Breast epithelium (tissue), 4 donors: ENCODE measurements at places on chromosomes 1 and 21. TPM values are rescaled to one million over a fixed set of nuclear protein-coding genes. Genes with fewer than 3 reads are reported as not detected.

PCP4 gene
- 2.3 TPM for total RNA-seq

SIK1 gene
- total RNA-seq: 18.0 TPM

NFIA gene
- 54.9 TPM for total RNA-seq

TMPRSS2 gene
- total RNA-seq: 32.1 TPM

CHD1L gene
- total RNA-seq: 16.2 TPM

CD48 gene
- total RNA-seq: 8.8 TPM

GJA8 gene
- total RNA-seq: not detected

LMX1A gene
- total RNA-seq: 1.3 TPM

PPM1J gene
- total RNA-seq: 5.3 TPM

TSSK3 gene
- total RNA-seq: 3.9 TPM

TMEM200B gene
- 21.0 TPM for total RNA-seq

LCE2D gene
- total RNA-seq: not detected

TRAF5 gene
- total RNA-seq: 10.9 TPM

ALX3 gene
- 0.80 TPM for total RNA-seq

S100A5 gene
- not detected for total RNA-seq

ESRRG gene
- 9.1 TPM for total RNA-seq

FNDC5 gene
- 0.96 TPM for total RNA-seq

SYDE2 gene
- total RNA-seq: 15.4 TPM

XCL1 gene
- not detected for total RNA-seq

HSD3B1 gene
- total RNA-seq: not detected

GRCh38 chr1:167776151-167776550 is 54.4 kb downstream of the MPZL1 start:
- DNase-seq: no peak

GRCh38 chr1:156659661-156659987 is 17.6 kb downstream of the NES start:
- DNase-seq: no peak

- DNase-seq: no peak
Observed at GRCh38 chr1:152084853-152085252, 4.0 kb downstream of the TCHHL1 start.

DNA sequence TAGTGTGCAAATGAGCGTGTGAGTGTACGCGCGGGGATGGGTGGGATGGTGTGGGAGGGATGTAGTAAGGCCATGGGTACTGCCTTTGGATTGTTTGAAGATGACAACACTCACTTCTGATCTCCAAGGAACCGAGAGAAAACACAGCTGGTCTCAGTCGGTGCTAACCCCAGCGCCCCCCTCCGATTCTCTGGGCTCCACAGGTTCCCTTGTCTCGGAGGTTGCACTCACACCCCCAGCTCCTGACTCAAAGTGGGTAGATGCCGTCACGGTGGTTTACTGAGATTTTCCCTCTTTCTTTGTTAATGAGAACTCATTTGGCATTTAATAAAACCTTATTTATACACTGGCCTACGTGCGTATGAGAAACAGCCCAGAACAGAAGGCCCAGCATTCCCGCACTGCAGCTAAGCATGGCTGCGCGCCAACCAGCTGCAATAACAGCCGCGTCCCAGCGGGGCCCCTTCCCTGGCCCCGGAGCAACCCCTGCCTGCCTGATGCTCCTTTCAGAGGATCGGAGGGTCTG is 25.8 kb downstream of the ABCA4 start:
- DNase-seq: peak; percentile 34

GRCh38 chr1:9653210-9653490 is 1.6 kb downstream of the PIK3CD start:
- DNase-seq: no peak

DNA sequence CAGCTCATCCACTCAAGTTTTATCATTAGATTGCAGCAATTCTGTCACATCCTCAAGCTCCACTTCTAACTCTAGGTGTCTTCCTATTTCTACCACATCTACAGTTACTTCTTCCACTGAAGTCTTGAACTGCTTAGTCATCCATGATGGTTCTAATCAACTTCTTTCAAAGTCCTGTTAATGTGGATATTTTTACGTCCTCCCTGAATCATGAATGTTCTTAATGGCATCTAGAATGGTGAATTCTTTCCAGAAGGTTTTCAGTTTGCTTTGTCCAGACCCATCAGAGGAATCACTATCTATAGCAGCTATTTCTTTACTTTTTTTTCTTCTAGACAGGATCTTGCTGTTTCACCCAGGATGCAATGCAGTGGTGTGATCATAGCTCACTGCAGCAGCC is 78.0 kb upstream of the RNPC3 start:
- DNase-seq: no peak

DNA sequence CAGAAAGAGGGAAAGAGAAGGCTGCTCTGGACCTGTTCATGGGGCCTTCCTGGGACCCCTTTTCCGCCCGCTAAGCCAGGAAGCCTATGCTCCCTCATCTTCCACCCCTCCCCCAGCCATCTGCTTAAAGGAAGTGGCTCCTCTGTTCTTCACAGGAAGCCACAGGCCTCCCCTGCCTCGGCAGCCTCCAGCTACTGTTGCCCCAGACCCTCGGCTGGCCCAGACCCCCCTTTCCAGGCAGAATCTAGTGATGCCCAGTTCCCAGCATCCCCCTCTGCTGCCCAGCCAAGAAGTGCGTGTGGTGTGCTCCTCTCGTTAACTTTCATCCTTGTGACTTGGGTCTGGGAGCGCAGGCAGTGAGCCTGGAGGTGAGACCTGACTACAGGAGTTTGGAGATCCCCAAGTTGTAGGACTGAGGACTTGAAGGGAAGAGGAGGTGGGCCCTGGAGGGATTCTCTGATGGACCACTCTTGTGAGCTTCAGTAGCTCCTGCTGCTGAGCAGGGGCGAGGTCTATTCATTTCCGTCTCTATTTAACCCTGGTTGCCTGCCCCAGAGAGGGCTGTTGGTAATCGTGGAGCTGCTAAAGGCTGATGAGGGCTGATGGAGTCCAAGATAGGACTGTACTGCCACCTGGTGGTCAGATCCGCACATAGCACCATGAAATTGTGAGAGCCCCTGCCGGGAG is 9.1 kb downstream of the IFI6 start:
- DNase-seq: peak; percentile 77

DNA sequence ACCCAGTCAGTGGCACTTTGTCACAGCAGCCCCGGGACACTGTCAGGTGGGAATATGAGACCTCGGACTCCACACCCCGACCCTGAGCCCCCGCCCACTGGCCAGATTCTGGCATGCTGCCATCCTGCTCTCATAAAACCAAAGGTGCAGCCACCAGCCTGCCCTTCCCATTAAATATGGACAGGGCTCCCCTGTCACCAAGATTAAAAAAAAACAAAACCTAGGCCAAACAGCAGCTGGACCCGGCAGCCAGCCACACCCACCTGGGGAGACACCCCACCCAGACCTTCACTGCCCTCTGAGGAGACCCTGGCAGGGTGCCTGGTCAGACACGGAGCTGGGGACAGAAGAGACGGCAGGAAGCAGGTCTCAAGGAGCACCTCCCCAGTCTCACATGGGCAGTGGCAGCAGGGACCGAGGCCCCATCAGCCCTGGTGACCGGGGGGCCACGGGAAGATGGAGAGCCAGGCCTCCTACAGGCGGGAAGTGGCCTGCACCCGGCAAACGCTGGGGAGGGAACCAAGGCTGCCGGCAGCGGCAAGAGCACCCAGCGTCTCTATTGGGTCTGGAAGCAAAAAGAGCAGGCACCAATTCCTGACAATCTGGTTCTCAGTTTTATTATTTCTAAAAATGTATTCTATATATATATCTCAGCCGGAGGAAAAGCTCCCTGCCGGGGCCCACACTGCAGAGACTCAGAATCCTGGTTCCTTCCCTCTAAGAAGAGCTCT is 61.9 kb downstream of the ACOT7 start:
- DNase-seq: no peak

DNA sequence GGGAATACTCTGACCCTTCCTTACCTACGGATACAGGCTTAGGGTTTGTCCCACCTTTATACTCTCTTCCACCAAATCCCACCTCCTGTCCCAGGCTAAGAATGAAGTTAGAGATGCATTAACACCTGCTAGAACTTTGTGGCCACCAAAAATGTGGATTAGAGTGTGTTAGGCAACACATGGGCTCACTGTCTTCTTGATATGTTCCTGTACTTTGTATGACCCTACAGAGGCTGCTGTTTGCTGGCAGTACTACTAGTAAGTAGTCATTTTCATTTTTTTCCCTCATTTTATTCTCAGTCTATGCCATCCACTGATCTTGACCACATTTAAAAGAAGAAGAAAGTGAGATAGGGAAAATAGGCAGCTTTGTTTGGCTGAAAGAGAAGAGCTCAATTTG is 21.0 kb upstream of the TMEM39B start:
- no peak for DNase-seq

- DNase-seq: no peak
Observed at GRCh38 chr21:16071761-16072160, 342.0 kb downstream of the USP25 start.

GRCh38 chr1:1437904-1438376 is 2.5 kb downstream of the VWA1 start:
- no peak for DNase-seq

DNA sequence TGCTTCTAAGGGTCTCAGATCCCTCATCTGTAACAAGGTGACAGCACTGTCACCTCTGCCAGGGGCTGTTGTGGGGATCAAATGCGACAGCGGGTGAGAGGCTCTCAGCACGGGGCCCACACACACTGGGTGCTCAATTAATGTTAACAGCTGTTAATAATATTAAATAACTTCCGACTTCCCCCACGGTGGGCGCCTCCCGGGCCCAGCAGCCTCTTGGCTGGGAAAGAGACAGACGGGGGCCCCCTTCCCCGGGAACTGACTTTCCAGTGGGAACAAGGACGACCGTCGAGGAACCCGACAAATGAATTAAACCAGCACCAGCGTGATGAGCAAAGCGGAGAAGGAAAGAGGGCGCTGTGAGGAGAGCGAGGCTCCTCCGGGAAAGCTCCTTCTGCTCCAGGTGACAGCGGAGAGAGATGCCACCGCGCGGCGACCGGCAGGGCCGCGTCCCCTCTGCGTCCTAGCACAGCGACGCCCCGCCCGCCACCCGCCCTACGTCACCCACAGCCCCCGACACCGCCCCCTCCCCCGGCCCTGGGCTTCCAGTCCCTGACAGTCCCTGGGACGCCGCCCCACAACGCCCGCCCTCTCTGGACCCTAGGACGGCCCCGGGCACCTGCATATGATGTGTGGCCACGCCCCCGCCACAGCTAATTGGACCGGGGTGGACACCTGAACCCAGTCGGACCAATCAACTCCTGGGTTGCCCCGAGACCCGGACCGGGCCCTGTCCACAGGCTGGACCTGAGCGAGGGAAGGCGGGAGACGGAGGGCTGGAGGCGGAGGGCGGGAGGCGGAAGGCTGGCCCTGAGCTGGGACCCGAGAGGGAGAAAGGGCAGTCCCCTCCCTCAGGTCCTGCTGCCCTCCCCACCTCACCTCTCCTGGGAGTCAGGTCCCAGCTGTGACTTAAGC is 38.2 kb downstream of the MATN1 start:
- no peak for DNase-seq

GRCh38 chr1:48560577-48560976 is 88.6 kb upstream of the SPATA6 start:
- DNase-seq: no peak

DNA sequence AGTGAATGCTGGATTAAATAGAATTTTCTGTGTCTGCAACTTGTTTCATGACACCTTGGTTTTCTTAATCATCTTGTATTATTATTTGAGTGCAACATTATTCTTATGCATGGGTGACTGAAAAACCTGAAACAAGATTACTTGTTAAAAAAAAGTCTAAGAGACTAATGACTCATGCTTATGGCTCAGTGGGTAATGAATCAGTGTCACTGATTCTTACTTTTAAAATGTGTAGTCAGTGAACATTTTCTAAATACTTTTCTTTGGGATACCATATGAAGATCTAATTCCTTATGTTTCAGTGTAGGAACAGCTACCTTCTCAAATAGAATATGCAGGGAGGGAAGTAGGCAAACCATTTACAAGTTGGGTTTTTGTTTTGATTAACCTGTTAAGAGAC is 65.5 kb downstream of the PRKAA2 start:
- DNase-seq: no peak

GRCh38 chr21:42480736-42481135 is 15.3 kb downstream of the RSPH1 start:
- no peak for DNase-seq

DNA sequence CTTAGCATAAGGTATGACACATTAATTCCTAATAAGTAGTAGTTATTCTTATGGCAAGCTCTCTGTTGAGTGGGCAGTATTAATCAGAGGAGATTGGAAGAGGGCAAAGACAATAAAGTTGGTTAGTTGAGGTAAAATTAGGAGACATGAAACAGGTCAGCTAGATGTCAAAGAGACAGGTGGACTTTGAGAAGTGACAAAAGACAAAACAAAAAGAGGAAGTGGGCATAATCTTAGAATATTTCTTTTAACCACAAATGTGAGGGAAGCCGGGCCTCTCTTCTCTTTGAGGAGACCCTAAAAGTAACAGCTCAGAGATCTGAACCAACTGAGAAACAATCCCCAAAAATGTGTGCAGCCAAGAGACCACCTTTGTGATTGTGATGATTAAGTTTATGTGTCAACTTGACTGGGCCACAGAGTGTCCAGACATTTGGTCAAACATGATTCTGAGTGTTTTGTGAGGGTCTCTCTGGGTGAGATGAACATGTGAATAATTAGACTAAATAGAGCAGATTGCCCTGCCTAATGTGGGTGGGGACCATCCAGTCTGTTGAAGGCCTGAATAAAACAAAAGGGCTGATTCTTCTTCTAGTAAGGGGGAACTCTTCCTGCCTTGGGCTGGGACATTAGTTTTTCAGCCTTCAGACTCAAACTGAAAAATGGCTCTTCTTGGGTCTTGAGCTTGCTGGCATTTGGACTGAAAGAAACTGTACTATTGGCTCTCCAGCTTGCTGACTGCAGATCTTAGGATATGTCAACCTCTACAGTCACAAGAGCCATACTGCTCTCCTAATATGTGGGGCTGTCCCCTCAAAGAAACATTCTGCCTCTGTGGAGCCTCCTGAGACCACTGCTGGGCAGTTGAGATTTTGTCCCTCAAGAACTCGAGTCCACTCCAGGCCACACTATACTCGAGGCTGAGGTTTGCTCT is 40.0 kb downstream of the FCRL5 start:
- no peak for DNase-seq
